ENCODE measurements at places on chromosomes 1 and 21.

DNA sequence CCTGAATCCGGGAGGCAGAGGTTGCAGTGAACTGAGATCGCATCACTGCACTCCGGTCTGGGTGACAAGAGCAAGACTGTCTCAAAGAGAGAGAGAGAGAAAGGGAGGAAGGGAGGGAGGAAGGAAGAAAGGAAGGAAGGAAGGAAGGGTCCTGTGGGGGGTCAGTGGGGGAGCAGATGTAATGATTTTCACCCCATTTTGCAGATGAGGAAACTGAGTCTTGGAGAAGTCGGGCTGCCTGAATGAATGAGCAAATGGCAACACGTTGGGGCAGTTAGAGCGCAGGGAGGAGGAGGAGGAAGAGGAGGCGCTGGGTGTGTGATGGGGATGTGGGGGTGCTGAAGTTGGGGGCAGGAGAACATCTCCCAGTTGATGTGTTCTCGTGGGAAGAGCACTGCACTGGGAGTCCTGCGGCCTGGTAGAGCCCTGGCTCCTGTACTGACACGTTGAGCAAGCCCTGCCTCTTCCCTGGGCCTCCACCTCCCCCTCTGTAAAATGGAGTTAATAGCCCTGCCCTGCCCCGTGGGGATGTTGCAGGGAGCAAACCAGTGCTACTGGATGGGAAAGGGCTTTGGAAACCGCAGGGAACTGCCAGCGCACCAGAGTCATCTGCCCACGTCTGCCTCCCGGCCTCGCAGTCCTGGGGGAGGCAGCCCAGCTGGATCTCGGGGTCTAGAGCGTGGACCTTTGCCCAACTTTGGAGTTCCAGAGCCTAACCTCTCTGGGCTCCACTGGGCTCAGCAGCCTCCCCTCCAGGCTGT lies 103.2 kb upstream of the CASZ1 start:
- DNase-seq = no peak

- peak; percentile 37 for DNase-seq
Measured at GRCh38 chr1:210360852-210361477, 32.3 kb downstream of the HHAT start.

DNA sequence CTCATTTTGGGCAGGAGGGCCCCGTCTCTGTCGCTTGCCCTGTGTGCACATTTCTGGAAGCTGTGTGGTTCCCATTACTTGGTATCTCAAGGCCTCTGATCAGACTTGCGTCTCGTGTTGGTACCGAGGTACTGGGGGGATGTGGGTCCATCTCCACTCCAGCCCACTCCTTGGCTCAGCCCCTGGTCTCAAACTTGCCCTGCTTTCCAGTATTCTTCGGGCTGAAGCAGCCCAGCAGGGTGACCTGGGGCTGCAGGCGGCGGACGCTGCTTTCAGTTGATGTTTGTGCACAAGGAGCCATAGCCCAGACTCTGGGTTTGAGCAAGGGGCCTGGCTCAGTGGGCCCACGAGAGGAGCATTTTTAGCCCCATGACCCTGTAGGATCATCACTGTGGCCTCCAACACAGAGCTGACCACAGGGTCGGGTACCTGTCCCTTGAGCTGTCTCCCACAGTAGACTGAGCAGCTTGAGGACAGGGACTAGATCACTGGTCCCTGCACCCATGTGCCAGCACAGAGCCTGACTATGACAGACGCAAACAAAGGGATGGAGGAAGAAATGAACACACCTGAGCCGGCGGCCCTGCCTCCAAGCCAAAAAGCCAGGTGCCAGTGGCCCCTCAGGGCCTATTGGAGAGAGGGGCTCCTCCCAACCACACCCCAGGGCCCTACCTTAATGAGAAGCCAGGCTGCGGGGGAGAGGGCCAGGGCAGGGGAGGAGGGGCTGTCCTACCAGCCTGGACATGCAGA lies 46.8 kb downstream of the CHD5 start:
- no peak for DNase-seq

DNA sequence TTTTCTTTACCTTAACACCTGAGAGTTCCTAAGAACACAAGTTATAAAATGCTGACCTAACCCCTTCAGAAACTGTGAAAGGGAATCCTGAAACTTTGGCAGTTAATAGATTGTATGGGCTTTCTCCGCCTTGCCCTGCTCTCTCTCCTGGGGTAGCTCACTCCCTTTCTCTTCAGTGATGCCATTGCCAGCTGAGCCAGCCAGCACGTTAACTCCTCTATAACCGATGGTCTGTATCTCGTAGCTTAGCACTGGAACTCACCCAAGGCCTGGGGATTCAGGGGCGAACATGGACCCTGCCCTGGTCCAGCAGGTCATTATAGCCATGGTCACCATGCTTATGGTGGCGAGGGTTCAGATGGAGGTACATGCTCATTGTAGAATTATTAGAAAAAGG lies 40.7 kb downstream of the TRAPPC10 start:
- no peak for DNase-seq

DNA sequence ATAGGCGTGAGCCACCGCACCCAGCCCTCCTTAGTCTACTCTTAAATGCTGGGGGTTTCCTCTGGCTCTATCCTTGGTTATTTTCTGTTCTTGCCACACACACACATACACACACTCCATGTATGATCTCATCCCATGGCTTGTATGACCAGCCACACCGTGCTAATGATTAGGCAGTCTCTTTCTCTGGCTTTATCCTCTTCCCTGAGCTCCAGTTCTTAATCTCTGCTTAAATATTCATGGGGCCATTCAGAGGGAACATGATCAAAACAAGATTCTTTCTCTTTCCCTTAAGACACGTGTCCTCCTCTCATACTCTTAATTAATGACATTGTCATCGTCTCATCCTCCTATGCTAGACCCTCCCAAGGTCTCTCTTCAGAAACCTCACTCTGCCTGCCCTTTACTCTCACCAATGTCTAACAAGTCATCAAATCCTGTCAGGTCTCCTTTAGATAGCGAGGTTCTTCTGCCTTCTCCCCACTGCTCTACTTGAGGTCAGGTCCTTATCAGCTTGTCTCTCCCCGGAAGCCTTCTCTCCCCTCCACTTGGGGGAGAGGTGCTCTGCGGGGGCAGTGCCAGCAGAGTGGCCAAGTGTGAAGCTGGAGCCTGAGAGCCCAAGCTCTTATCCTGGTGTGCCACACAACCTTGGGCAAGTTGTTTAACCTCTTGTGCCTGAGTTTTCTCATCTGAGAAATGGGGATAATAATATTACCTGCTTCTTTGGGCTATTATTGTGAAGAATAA lies 83.0 kb upstream of the GNG12 start:
- DNase-seq = no peak

DNA sequence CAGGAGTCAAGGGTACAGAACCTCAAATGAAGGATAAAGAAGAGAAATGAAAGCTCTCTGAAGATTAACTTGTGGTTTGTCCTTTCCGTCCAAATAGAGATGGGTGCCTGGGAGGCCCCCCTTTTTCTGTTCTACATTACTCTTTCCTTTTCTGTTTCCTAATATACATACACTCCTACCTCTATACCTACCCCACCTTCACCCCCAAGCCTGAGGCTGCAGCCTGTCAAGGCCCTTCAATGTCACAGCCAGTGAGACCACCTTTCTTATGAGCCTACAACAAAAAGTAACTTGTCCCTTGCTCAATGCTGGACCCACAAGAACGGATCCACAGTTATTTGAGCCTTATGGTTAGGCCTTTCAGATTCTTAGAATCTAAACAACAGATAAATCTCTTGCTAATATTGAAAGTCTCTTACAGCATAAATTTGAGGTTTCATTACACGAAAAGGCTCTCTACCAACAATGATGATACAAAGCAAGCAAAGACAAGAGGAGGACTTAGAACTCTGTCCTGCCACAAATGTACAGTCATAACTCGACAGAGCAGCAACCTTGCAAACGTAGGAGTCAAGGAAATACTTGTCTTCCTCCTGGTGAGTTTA lies 4.1 kb upstream of the TRAF3IP3 start:
- DNase-seq = no peak

DNA sequence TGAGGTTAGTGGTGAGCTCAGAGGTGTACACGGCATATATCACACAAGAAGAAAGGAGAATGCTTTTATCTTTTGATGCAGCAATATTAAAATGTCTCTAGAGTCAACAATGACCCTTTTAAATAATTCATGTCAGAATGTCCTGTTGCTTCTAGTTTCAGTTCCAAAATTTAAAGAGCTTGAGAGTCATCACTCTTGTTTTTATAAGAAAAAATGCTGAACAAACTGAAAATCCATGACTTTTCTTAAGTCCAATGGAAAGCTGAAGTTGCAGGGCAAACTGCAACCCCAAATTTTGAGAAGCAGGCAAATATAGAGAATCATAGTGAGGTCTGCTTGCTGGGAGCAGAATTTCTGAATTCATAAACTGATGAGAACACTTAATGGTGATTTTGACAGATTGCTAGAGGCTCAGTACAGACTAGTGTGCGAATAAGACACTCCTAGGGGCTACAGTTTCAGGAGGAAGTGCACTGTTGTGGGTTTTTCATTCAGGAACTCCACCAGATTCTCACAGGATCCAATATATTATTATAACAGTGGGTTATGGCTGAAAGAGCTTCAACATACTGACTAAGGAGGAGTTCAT lies 135.1 kb downstream of the CLIC6 start:
- DNase-seq = no peak

GRCh38 chr1:21100481-21100921 lies 76.2 kb downstream of the EIF4G3 start:
- no peak for DNase-seq

- peak; percentile 5 for DNase-seq
Measured at GRCh38 chr21:35924714-35925301, 135.5 kb downstream of the SETD4 start.
